ENCODE measurements at places on chromosomes 12 and 14. TPM values are rescaled to one million over a fixed set of nuclear protein-coding genes. Genes with fewer than 3 reads are reported as not detected.

Gene KRT72
- not detected for polyA plus RNA-seq

Gene CACNB3
- polyA plus RNA-seq = 22.2 TPM

Gene CABP1
- polyA plus RNA-seq = 10.4 TPM

Gene PPP1R1A
- polyA plus RNA-seq = 2.5 TPM

Gene CYP46A1
- polyA plus RNA-seq = 0.91 TPM

Gene SLC10A1
- 0.05 TPM for polyA plus RNA-seq

Gene CLIP1
- 53.4 TPM for polyA plus RNA-seq

Gene IGF1
- 20.3 TPM for polyA plus RNA-seq

Gene TEAD4
- 16.3 TPM for polyA plus RNA-seq

Gene C12orf75
- 4.2 TPM for polyA plus RNA-seq

Gene RND1
- polyA plus RNA-seq = 1.8 TPM

Data from urinary bladder (tissue), 4 donors.